ENCODE measurements at places on chromosomes 2 and 18.

GRCh38 chr18:8605974-8606373 is 3.3 kb upstream of the RAB12 start:
- DNase-seq, result no peak

GRCh38 chr2:19653509-19653908 is 248.3 kb downstream of the TTC32 start:
- DNase-seq, result no peak

GRCh38 chr18:48887905-48888772 is 62.6 kb downstream of the SMAD7 start:
- DNase-seq, result no peak

GRCh38 chr2:27088634-27089033 is 2.1 kb downstream of the KHK start:
- no peak for DNase-seq

DNA sequence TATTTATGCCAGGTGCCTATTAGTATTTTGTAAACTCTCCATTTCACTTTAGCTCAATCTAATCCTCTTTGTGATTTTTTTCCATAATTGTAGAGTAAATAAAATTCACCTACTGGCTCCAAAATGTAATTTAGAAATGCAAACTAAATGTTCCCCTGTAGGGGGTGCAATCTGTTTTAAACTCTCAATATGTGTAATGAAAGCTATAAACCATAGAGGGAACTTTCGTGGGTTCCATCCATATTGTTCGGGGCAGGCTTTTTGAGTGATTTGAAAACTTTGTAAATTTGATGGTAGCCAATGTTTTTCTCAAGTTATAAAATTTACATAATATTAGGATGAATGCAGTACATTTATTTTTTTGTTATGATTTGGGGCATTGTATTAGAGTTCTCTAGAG is 49.4 kb downstream of the TSPYL6 start:
- DNase-seq, result no peak

GRCh38 chr2:158542577-158542976 is 85.8 kb downstream of the PKP4 start:
- DNase-seq, result no peak

- no peak for DNase-seq
Measured at GRCh38 chr2:235677276-235677788, 183.5 kb downstream of the AGAP1 start.

- DNase-seq, result no peak
Measured at GRCh38 chr18:75500545-75500944, 73.0 kb upstream of the SMIM21 start.

DNA sequence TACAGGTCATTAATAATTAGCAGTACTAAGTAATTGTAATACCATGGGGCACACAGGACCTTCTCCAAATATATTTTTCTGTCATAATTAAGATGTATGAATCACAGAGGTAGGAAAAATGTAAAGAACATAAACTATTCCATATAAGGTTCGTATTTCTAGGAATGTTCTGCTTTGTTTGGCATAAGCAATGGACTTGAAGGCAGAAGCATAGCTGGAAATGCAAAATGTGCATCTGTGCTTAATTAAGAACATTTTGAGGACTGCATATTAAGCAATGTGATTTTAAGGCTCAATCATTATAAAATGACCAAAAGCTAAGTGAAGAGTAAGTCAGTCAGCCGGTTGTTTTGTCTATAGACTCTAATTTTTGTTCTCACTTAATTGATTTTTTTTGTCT is 123.2 kb downstream of the RBM43 start:
- DNase-seq, result no peak

DNA sequence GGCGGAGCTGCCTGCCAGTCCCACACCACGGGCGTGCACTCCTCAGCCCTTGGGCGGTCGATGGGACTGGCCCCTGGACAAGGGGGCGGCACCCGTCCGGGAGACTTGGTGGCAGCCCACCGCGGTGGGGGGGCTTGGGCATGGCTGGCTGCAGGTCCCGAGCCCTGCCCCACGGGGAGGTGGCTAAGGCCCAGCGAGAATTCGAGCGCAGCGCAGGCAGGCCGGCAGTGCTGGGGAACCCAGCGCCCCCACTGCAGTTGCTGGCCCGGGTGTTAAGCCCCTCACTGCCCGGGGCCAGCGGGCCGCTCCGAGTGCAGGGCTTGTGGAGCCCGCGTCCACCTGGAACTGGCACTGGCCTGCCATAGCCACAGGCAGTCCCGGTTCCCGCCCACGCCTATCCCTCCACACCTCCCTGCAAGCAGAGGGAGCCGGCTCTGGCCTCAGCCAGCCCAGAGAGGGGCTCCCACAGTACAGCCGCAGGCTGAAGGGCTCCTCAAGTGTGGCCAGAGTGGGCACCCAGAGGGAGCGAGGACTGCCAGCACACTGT is 742.9 kb upstream of the DDX18 start:
- no peak for DNase-seq

GRCh38 chr2:240817496-240818292 is 2.3 kb downstream of the KIF1A start:
- peak; percentile 17 for DNase-seq

DNA sequence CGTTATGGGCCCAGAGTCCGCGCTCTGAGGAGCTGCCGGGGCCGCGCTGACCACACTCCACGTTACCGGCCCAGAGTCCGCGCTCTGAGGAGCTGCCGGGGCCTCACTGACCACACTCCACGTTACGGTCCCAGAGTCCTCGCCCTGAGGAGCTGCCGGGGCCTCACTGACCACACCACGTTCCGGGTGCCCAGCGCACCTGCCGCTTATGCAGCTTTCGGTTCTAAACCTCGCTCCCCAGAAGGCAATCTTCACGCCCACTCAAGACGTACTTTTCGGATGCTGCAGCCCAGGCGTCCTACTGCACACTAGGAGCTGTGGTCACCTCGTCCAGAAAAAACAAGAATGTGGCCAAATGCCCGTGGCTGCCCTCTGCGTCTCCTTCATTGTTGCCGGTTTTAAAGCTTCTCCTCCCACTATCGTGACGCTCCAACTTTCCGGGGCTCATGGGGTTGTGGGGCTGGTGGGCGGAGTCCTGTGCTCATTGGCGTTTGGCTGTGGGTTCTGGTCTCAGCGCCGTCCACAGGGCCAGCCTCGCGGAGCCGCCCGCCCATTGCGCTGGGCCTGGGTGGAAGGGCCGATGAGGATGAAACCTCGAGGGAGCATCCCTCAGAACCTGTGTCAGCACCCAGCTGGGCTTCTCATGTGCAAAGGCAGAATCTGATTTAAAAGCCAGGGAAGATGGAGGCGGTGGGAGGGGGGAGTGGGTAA is 11.9 kb downstream of the KCNG2 start:
- no peak for DNase-seq

DNA sequence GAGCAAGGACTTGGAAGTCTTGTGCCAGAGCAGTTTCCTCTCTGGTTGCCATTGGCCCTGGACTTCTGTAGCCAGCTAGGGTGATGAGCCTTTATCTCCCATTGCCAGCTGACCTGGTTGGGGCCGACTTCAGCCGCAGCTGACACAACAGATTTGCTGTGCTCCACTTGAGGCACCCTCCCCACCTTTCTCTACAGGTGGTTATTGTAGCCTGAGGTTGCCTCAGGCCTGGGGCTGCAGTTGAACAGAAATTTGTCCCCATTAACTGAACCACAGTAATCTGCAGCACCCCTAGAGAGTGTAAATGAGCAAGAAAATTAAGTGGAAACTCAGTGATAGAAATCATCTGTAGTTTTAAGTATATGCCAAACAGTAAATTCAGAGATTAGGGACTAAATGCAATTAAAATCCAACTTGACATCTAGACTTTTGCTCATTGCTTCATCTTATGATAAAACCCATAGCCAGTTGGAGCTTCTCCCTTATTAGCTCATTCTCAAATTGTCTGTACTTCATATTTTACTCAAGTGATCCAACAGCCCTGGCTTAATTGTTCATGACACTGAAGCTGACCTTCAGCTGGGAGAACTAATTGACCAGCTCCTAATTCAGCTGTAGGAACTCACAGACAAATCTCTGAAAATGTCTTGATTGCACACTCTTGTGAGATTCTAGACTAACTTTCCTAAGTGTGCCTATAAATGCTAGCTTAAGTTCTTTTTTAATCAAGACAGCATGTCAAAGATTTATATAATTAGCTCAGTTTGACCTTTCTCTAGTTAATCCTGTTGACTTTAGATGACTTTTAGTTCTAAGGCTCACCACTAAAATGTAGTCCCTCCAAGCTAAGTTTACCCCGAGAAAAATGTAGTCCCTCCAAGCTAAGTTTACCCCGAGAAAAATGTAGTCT is 48.9 kb downstream of the COPS8 start:
- no peak for DNase-seq

DNA sequence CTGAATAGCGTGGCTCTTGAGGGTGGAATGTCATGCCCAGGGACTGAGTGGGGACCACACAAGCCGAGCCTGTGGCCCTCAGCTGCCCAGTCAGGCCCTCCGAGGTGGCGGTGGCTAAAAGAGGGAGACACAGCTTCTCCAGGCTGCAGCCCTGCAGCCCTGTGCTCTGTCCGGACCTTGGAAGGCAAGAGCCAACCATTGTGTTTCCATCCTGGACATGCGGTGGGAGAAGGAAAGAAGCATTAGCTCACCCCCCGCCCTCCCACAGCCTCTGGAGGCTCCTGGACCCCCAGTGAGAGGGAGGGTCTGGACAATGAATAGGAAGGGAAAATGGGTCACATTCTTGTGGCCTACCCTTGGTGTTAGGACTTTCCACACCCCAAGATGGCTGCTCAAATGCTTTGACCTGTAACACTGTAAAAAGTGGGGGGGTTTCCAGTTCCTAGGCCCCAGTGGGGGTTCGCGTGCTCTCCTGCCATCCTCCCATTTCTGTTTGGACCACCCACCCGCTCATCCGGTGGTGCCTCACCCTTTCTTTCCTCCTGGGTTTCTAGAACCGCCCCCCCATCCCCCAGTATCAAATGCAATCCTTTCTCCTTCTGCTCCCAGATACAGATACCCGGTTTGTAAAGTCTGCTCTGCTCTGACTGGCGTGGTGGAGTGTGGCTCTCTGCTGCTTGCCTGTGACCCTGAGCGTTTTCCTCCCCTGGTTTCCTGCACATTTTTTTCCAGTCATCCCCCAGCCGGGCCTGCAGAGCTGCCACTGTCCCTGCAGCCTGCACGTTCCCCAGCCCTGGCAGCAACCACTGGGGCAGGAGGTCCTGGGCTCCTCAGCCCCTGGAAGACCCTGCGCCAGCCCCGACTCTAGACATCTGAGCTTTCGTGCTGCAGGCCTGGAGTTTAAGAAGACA is 36.3 kb upstream of the SMAD7 start:
- DNase-seq, result no peak

GRCh38 chr2:88226754-88227153 is 56.6 kb downstream of the THNSL2 start:
- DNase-seq, result no peak

DNA sequence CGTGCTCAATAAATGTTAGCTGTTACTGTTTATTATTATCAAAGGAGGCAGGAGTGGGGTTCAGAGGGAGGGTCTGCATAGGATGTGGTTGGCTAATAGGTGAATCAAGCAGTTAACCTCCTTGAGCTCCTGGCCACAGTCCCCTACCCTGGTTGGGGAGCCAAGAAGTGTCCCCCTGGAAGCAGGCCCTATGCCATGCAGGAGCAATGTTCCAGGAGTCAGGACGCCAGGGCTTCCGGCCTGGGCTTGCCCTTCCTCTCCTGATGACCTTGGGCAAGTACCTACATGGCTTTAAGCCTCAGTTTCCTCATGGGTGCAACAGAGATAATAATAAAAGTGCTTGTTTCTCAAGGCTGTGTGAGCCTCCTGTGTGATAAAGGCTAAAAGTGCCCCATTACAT is 84.9 kb downstream of the DYSF start:
- DNase-seq, result peak; percentile 13

DNA sequence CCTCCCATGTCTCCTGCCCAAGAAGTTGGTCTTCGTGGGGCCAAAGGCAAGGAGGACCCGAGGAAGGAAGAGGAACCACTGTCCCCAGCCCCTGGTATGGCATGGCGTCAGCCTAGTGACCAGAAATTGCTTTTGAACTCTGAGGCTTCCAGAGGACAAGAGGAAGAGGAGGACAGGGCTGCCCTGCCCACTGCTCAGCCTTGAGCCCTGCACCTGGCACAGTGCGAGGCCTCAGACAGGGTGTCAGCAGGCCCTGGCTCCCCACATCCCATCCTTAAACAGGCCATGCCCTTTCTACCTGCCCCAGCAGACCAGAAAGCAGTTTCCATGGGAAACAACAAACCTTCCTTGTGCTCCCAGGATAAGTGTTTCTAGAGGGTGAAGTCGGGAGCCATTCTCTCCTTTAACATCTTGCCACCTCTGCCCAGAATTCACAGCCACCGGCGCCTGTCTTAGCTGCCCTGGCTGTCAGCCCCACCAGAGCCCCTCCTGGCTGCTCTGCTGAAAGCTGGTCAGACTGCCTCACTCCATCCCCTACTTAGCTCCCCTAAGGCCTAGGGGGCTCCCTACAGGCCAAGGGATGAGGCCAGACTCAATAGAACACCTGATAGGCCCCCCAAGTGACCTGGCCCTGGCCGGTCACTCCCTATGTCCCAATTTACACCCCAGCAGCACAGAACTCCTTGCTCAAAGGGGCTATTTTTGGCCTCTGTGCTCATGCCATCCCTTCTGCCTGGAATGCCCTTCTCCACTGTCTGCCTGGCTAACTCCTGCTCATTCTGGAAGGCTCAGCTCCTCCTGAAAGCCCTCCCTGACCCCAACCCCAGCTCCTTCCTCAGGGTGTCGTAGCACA is 20.6 kb downstream of the ATOH8 start:
- DNase-seq, result no peak

DNA sequence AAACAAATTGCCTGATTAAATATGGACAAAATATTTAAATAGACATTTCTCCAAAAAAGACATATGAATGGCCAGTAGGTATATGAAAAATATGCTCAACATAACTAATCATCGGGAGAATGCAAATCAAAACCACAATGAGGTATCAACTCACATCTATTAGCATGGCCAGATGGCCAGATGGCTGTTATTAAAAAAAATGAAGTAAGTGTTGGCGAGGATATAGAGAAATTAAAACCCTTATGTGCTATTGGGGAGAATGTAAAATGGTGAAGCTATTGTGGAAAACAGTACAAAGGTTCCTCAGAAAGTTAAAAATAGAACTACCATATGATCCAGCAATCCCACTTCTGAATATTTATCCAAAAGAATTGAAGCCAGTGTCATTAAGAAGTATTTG is 272.3 kb upstream of the ZNF804A start:
- no peak for DNase-seq

Measured in right hindlimb (tissue), 1 donor.